ENCODE measurements at places on chromosomes 3 and 15.

DNA sequence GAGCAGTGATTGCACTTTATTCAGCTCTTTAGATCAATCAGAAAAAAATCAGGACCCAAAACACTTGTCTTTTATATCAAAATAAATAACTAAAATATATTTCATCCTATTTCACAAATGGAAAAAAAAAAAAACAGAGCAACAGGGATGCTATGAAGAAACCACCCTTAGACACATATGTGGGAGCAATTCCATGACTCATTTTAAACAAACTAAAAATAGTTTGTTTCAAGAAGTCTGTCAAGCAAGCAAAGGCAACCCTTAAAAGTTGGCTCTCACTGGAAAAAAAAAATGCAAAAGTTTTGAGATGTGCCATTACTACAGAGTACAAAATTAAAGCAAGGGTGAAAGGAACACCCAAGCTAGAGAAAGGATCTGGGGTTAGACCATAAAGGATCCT lies 5.7 kb downstream of the ATP13A3 start:
- DNase-seq, result no peak
- H3K4me3 ChIP-seq, result no peak overlapping the region
- H3K4me1 ChIP-seq, result peaks cover 41% of the 10 kb centered on the region
- no peak overlapping the region for H3K27ac ChIP-seq
- no peaks in the 10 kb centered on the region for H3K27me3 ChIP-seq
- peaks cover 3% of the 10 kb centered on the region for H3K36me3 ChIP-seq

- H3K27me3 ChIP-seq, result no peaks in the 10 kb centered on the region
- H3K27ac ChIP-seq, result no peak overlapping the region
- H3K4me3 ChIP-seq, result no peak overlapping the region
Measured at GRCh38 chr15:27017168-27017809, 46.3 kb downstream of the GABRG3 start.

GRCh38 chr15:89666184-89666857 lies 11.1 kb upstream of the KIF7 start:
- no peak for DNase-seq
- no peaks in the 10 kb centered on the region for H3K36me3 ChIP-seq
- peaks cover 3% of the 10 kb centered on the region for H3K27me3 ChIP-seq
- H3K27ac ChIP-seq, result no peak overlapping the region
- H3K4me1 ChIP-seq, result peaks cover 4% of the 10 kb centered on the region
- H3K4me3 ChIP-seq, result no peak overlapping the region

- H3K27ac ChIP-seq, result no peak overlapping the region
- H3K27me3 ChIP-seq, result no peaks in the 10 kb centered on the region
- no peak overlapping the region for H3K4me3 ChIP-seq
- H3K4me1 ChIP-seq, result peaks cover 4% of the 10 kb centered on the region
Measured at GRCh38 chr15:79901958-79902357, 5.1 kb upstream of the MTHFS start.

GRCh38 chr3:101195951-101196713 lies 124.2 kb downstream of the IMPG2 start:
- DNase-seq, result no peak
- H3K4me3 ChIP-seq, result no peak overlapping the region
- no peak overlapping the region for H3K27ac ChIP-seq
- no peaks in the 10 kb centered on the region for H3K4me1 ChIP-seq
- no peaks in the 10 kb centered on the region for H3K27me3 ChIP-seq

GRCh38 chr3:192001218-192001617 lies 540.3 kb downstream of the PYDC2 start:
- peaks cover 4% of the 10 kb centered on the region for H3K4me1 ChIP-seq
- H3K36me3 ChIP-seq, result peaks cover 2% of the 10 kb centered on the region
- H3K27ac ChIP-seq, result no peak overlapping the region
- no peak for DNase-seq

DNA sequence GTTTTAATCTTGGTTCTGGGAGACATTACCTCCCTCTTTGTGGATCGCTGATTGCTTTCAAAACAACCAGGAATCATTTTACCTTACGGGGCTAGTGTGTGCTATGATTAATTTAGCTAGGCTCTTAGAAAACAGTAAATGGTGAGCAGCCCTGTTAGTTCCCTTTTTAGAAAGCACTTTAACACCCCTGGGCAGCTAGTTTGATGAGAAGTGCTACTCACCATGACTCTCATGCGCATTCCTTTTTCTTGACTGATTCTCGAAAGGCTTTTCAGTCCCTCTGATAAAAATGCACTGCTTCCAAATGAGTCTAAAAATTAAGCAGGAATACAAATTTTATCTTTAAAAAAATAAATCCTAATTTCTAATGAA lies 75.3 kb upstream of the LEKR1 start:
- DNase-seq, result no peak
- H3K36me3 ChIP-seq, result peaks cover 8% of the 10 kb centered on the region
- H3K27me3 ChIP-seq, result peaks cover 4% of the 10 kb centered on the region
- peaks cover 32% of the 10 kb centered on the region for H3K4me1 ChIP-seq
- no peak overlapping the region for H3K27ac ChIP-seq

- peaks cover 8% of the 10 kb centered on the region for H3K27me3 ChIP-seq
- H3K36me3 ChIP-seq, result peaks cover 11% of the 10 kb centered on the region
Measured at GRCh38 chr3:155604967-155605366, 139.9 kb downstream of the PLCH1 start.

DNA sequence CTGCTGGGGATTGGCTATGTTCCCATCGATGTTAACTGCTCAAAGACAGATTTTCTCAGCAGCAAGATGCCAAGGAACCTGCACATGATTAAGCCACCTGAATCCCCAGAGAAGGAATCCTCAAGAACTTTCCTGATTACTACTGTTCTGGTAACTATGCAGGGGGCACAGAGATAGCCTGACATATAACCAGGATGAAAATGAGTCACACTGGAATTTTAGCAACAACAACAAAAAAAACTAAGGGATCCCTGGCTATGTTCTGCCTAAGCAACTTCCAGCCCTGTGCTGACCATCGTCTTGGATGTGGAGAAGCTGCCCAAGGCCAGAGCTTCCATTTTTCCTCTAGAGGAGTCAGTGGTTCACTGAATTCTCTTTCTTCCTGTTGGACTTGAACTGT lies 13.8 kb downstream of the RIOX2 start:
- peaks cover 5% of the 10 kb centered on the region for H3K36me3 ChIP-seq
- H3K4me1 ChIP-seq, result peaks cover 12% of the 10 kb centered on the region

DNA sequence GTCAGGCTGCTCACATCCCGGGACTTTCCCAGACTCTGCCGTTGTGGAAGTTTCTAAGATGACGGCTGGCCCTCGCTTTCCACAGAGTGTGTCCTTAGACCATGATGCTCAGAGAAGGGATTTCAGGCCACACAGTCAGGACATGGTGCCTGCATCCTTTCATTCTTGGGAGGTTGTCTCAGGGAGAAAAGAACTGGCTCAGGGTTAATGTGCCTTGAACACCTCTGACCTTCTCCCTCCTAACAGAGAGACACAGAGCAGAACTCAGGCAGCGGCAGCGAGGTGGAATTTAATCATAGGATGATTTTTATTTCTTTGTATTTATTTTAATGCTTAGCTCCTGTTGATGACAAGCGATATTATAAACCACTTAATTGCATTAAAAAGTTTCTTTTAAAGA lies 96.9 kb upstream of the ATP2B2 start:
- H3K4me1 ChIP-seq, result peaks cover 17% of the 10 kb centered on the region
- H3K4me3 ChIP-seq, result no peak overlapping the region
- peaks cover 62% of the 10 kb centered on the region for H3K27me3 ChIP-seq
- H3K27ac ChIP-seq, result no peak overlapping the region
- peak; percentile 4 for DNase-seq

Data from neural crest cell (in vitro differentiated cells).